ENCODE measurements at places on chromosomes 12 and 14.
A peak's percentile ranks its signal among the peaks of the same experiment; 100 is the strongest.

DNA sequence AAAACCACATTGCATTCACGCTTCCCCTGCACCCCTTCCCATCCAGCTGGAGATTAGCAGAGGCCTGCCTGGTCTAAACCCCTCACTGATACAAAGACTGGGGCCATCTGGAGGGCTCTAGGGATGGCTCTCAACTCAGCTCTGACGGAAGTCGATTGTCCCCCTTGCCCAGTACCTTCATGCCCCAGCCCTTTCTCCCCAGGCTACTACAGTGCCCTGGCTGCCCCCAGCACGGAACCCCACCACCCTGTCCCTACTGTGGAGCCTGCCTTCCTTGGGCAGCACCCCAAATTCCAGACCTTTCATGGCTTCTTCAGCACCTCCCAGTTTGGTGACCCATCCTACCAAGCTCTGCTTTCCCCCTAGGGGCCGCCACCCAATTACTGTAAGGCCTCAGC, 25.6 kb downstream of the ZFP36L1 start:
- DNase-seq: no peak

- DNase-seq: no peak
Measured at GRCh38 chr14:65872536-65872935, 460.0 kb downstream of the FUT8 start.

GRCh38 chr12:126454581-126454980, 1389.3 kb downstream of the AACS start:
- no peak for DNase-seq

GRCh38 chr14:32049361-32050088, 27.6 kb upstream of the ARHGAP5 start:
- no peak for DNase-seq

DNA sequence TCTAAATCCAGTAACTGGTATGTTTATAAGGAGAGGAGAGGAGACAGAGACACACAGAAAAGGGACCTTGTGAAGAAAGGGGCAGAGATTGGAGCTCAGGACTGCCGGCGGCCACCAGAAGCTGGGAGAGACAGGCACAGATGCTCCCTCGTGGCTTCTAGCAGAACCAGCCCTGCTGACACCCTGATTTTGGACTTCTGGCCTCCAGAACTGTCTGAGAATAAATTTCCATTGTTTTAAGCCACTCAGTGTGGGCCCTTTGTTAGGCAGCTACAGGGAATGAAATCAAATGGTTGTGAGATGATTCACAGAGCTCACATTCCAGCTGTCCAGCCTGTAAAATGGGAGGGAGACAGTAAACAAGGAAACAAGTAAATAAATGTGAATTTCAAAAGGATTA, 47.6 kb downstream of the TMEM132C start:
- no peak for DNase-seq

DNA sequence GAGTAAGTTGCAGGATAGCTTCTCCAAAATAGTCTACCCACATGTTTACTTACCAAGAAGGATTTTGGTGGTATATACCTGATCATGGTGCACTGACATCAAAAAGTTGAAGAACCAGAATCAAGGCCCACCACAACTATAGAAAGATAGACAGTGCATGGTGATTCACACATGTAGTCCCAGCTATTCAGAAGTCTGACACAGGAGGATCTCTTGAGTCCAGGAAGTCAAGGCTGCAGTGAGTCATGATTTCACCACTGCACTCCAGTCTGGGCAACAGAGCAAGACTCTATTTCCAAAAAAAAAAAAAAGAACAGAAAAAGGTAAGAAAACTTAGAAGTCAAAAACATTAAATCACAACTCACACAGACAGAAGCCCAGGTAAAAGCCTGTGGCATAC, 422.2 kb upstream of the FOXG1 start:
- no peak for DNase-seq

- no peak for DNase-seq
Measured at GRCh38 chr12:75779891-75780496, 251.6 kb downstream of the PHLDA1 start.

- DNase-seq: no peak
Measured at GRCh38 chr12:7026854-7027253, 8.6 kb upstream of the LPCAT3 start.

- DNase-seq: no peak
Measured at GRCh38 chr12:93823616-93824391, 146.6 kb downstream of the CRADD start.

- DNase-seq: no peak
Measured at GRCh38 chr14:35362450-35362849, 42.1 kb downstream of the NFKBIA start.

DNA sequence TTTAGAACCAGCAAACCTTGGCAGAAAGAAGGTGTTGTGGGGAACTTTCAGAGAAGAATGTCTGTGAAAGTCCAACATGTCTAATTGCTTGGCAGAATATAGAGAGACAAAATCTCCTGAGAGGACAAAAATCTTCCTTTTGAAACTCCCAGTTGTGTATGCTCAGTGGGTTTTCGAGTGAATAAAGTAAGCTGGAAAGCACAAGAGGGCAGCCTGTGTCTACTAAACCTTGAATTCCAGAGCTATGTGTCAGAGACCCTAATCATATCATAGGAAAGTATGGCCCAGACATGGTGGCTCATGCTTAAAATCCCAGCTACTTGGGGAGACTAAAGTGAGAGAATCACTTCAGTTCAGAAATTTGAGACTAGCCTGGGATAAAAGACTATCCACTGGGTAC, 661.2 kb downstream of the SLC16A7 start:
- no peak for DNase-seq

GRCh38 chr12:130461447-130461815, 123.7 kb downstream of the PIWIL1 start:
- DNase-seq: no peak

GRCh38 chr12:5232826-5233500, 189.3 kb downstream of the KCNA5 start:
- no peak for DNase-seq

DNA sequence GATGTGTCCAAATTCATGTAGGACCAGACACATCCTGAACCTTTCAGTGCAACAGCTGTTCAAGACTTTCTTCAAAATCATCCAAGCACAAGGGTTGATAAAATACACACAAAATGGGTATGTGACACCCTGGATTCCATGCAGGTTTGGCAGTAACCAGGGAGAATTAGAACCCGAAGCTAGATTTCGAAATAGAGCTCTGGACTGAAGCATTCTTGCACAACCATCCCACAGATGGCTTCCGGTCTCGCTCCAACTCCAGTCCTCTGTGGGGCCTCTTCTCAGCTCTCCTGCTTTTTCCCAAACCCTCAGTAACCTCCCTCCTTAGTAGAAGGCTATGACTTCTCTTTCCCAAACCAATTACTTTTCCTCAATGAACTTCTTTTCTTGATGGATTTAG, 171.3 kb downstream of the TTC7B start:
- DNase-seq: no peak

- DNase-seq: no peak
Measured at GRCh38 chr14:102857444-102857843, 65.0 kb upstream of the AMN start.

DNA sequence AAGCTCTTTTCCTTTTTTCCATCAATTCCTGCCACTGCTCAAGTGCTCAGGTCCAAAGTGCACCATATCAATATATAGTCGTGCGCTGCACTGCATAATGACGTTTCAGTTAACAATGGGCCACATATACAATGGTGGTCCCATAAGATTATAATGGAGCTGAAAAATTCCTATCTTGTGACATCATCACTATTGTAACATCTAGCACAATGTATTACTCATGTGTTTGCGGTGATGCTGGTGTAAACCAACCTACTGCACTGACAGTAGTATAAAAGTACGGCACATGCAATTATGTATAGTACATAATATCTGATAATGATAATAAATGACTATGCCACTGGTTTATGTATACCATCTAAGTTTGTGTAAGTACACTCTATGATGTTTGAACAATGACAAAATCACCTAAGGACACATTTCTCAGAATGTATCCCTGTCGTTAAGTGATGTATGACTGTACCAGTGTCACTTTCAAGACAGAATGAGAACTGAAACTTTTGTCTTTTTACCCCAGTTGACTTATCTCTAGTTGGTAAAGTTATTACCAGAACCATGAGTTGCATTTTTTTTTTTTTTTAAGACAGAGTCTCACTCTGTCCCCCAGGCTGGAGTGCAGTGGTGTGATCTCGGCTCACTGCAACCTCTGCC, 53.7 kb upstream of the INSM2 start:
- no peak for DNase-seq

GRCh38 chr12:122090759-122091515, 12.4 kb downstream of the MLXIP start:
- DNase-seq: no peak

GRCh38 chr14:77037938-77038568, 9.5 kb upstream of the IRF2BPL start:
- DNase-seq: no peak

DNA sequence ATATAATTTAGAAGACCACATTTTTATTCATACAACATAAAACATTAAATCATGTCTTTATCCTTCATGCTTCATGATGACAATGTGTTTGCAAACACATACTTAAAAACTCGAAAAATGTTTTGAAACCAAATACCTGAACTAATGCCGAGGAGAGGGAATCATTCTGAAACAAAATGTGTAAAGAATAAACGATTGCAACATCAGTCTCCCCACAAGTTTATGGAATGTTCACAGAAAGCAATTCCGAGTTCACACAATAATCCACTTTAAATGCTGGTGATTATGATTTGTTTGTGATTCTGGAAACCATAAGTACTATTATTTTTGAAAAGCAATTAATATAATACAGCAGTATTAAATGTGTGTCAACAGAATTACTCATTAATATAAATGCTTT, 84.5 kb upstream of the PDZRN4 start:
- DNase-seq: no peak

GRCh38 chr12:11653215-11653753, 3.8 kb downstream of the ETV6 start:
- DNase-seq: no peak

DNA sequence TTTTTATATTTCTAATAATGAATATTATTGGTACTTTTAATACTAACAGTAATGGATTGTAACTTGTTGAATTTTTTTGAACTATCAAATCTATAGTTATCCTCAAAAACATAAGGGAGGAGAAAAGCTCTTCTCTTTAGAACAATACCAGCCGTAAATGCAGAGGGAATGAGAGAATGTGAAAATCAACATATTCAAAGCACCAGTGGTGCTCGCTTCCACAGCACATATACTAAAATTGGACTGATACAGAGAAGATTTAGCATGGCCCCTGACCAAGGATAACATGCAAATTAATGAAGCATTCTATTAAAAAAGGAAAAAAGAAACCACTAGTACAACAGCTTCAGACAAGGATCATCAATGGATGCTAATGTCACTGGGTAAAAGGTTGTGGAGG, 15.8 kb downstream of the R3HDM2 start:
- DNase-seq: no peak

DNA sequence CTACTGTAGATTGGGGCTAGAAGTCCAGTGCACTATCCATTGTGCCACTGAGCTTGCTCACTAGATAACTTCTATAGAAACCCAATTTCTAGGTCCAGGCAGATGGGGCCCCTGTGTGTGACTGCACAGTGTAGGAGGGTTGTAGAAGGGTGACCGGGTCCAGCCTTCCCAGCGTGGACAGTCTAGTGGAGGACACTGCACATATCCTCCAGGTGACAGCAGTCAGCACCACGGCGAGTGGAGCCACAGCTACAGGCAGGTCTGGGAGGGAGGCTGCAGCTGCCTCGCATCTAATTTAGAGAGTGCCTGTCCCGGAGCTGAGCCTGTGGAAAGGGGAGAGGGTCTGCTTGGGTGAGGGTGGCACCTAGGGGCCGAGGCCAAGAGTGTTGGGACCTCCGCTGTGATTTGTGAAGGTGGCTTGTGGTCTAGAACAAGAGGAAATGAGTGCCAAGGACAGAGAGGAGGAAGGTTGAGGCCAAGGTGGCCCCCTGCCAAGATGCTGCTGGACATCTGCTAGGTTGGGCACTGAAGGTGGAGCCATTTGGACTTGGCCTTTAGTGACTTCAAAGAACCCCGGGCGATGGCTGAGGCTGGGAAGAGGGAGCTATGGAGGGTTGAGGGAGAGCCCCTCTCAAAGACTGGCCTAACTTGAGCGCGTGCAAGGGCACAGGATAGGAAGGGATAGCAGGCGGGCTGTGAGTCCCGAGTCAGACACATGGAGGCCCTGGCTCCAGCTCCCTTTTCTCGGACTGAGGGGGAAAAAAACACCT, 46.0 kb upstream of the TRAF3 start:
- no peak for DNase-seq

GRCh38 chr12:57096099-57096572, 7.2 kb downstream of the NAB2 start:
- DNase-seq: no peak

- peak; percentile 10 for DNase-seq
Measured at GRCh38 chr14:34722723-34723545, 8.5 kb upstream of the CFL2 start.

DNA sequence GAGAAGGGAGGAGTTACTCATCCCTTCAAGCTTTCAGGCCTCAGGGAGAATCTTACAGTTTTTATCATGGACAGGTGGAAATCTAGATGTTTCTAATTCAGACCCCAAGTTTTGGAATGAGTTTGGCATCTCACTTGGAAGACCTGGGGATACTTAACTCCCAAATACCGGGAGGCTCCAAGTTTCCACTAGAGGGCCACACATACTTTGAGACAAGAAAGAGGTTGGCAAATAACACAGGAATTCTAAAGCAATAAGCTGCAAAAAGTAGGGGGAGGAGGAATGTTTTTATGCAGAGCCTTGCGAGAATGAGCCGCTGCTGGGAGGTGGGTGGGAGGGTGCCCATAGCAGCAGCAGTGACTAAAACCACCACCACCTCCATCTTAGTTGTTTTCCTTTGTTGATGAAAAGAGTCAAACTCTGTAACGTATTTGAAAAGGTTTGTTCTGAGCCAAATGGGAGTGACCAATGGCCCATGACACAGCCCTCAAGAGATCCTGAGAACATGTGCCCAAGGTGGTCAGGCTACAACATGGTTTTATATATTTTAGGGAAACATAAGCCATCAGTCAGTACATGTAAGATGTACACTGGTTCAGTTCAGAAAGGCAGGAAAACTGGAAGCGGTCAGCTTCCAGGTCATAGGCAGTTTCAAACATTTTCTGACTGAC, 34.2 kb upstream of the RNASE1 start:
- no peak for DNase-seq

DNA sequence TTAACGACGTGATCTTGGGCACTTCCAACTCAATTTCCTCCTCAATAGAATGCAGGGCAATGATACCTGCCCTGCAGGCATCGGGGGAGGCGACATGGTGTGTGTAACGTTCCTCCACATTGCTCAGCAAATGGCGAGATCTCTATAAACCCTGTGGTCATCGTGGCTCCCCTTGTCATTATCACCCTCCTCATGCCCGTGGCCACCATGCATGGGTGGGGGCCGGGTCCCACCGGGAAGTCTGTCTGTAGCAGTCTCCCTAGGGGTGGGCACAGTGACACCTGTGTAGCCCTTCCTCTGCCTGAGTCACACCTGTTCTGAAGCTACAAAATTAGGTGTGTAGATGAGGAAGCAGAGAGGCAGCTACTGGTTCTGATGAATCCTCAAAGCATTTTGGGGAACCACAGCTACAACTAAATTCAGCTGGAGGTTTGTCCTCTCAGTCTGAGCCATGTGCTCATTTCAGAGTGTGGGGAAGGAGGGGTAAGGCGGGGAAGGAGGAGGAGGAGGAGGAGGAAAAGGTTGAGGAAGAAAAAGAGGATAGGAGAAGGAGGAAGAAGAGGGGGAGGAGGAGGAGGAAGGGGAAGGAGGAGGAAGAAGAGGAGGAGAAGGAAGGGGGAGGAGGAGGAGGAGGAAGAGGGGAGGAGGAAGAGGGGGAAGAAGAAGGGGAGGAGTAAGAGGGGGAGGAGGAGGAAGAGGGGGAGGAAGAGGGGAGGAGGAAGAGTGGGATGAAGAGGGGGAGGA, 11.0 kb upstream of the CACNA2D4 start:
- no peak for DNase-seq

GRCh38 chr12:2432856-2433255, 361.9 kb upstream of the FKBP4 start:
- no peak for DNase-seq
